ENCODE measurements at places on chromosomes 3 and 15.

DNA sequence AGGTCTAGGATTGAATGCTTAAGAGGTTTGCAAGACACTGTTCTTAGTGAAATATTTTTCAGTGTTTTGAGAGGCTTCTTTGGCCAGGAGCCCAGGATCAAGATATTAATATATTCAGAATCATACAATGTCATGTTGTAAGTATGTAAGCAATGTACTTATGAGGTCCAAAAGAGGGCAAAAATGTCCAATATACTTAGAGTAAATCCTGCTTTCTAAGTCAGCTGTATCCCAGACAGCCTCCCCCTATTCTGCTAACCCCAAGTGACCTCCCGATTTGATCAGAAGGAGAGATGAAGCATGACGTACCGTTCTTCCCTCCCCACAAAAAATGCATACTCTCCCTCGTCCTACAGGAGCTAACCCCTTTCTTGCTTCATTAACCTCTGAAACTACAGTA, 70.9 kb downstream of the CHAC1 start:
- no peak for DNase-seq

- DNase-seq, result no peak
Observed at GRCh38 chr15:56199038-56199437, 44.6 kb downstream of the RFX7 start.

GRCh38 chr3:138331143-138331894, 1.7 kb upstream of the NME9 start:
- no peak for DNase-seq

GRCh38 chr3:197880491-197881269, 69.3 kb upstream of the RPL35A start:
- no peak for DNase-seq

DNA sequence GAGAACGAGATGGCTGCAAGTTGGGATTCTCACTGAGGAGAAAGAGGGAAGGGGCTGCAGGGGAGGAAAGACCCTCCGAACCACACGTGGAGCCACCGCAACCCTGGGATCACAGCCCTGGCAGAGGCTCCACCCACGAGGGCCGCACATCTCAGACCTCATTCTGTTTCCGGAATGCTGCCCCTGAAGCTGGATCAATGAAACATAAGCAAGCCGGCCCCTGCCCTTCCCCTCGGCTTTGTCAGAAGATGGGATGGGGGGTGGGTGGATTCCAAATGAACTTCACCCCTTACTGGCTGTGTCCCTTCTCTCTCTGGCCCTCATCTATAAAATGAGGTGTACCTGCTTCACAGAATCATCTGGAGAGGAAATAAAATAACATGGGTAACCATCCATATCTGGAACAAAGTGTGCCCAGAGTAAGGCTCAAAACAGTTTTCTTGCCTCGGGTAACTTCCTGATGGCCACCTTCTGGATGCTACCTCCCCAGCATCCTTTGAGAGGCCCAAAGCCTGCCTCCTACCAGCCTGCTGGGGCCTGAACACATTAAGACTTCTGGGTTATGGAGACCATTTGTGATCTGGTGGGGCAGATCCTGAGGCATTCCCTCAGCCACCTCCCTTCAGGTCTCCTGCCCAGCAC, 4.6 kb upstream of the CCDC9B start:
- DNase-seq, result no peak

- DNase-seq, result no peak
Observed at GRCh38 chr3:151459358-151459757, 1.5 kb downstream of the IGSF10 start.

- DNase-seq, result no peak
Observed at GRCh38 chr3:45199837-45200648, 26.0 kb downstream of the TMEM158 start.

- DNase-seq, result no peak
Observed at GRCh38 chr3:29415482-29416223, 134.8 kb downstream of the RBMS3 start.

DNA sequence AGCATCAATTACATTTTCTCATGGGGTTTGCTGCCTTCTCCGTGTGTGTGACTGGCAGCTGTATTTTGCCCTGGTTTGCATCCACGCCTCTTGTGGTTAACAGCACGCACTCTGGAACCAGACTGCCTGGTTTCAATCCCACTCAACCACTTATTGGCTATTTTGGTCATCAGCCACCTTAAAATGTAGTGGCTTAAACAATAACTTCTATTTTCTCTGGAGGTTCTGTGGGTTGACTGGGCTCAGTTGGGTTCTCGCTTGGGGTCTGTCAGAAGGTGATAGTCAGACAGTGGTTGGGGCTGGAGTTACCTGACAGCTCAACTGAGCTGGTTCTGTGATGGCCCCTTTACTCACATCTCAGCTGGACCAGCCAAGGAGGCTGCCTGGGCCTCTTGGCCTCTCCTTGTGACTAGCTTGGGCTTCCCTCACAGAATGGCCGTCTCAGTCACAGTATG, 36.8 kb downstream of the EHD4 start:
- no peak for DNase-seq

GRCh38 chr3:39651993-39652739, 157.2 kb upstream of the MYRIP start:
- DNase-seq, result no peak

- DNase-seq, result no peak
Observed at GRCh38 chr3:183392186-183393034, 36.0 kb downstream of the MCF2L2 start.

GRCh38 chr3:65170390-65171042, 482.7 kb upstream of the ADAMTS9 start:
- DNase-seq, result no peak

GRCh38 chr3:172270557-172271166, 177.6 kb downstream of the GHSR start:
- no peak for DNase-seq

GRCh38 chr3:77256584-77257503, 216.9 kb downstream of the ROBO2 start:
- no peak for DNase-seq

DNA sequence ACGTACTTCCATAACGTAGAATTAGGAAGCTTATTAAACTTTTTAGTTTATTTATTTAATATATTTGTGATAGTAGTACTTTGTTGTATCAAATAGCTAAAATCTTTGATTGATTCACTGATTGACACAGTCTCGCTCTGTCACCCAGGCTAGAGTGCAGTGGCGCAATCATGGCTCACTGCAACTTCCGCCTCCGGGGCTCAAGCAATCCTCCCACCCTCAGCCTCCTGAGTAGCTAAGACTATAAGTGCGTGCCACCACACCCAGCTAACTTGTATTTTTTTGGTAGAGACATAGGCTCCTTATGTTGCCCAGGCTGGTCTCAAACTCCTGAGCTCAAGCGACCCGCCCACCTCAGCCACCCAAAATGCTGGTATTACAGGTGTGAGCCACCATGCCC, 5.7 kb downstream of the APH1B start:
- no peak for DNase-seq

- DNase-seq, result no peak
Observed at GRCh38 chr15:100918690-100919480, at the start of gene LRRK1. Gene LRRK1 (plus strand): TSS chr15:100919357. CDS start chr15:100924633, 5,276 bp downstream.

GRCh38 chr15:25947323-25948314, 84.5 kb upstream of the ATP10A start:
- no peak for DNase-seq

DNA sequence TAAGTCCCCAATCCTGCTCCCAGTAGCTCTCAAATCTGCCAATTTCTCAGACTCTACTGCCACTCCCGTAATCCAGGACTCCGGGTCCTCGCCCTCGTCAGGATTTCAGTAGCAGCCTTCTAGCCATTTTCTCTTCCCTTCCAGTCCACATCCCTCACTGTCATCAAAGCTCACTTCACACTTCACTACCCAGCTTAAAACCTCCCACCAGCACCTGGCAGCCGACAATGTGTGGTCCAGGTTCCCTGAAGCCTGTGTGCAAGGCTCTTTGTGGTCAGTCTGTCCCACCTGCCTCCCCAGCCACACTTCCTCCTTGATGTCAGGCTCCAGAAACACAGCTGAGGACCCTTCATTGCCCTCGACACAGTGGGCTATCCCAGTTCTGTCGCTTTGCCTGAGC, 304.5 kb upstream of the ROPN1 start:
- no peak for DNase-seq

DNA sequence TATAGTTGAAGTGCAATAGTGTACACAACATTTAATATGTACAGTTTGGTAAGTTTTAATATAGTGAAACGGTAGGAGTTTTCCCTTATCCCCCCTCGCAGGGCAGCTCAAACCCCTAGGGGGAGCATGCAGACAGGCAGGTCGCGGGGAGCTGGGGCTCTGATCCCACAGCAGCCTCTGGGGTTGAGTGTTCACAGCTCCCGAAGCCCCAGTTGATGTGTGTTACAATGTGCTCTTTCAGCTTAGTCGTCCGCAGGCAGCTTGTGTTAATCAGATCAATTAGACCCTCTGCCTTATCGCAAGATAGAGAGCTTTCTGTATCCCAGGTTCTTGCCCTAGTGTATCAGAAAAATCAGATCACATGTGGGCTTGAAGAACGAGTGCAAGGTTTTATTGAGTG, 143.1 kb upstream of the CHRNA7 start:
- DNase-seq, result no peak

- no peak for DNase-seq
Observed at GRCh38 chr3:64599651-64600050, 88.1 kb downstream of the ADAMTS9 start.

- no peak for DNase-seq
Observed at GRCh38 chr15:42632105-42632675, 56.8 kb downstream of the STARD9 start.

- no peak for DNase-seq
Observed at GRCh38 chr3:155131104-155131503, 51.0 kb downstream of the MME start.

- DNase-seq, result no peak
Observed at GRCh38 chr3:66494959-66495667, 5.7 kb downstream of the LRIG1 start.

DNA sequence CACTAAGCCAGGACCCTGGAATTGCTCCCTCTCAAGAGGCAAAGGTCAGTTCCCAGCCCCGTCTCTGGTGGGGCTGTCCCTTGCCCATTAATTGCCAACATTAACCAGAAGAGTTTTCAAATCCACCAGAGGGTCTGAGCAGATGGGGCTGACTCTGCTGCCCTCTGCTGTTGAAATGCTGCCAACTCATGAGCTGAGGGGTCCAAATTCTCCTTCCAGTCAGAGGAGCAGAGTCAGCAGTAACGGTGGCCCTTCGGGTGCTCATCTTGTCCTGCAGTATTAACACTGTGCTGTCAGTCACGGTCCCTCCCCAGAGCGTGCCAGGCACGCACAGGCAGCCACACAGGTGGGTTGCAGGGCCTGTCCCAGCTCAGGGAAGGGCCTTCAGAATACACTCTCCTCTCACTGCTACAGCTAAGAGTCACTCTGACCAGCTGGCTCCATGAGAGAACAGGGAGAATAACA, 10.7 kb upstream of the SPTBN5 start:
- DNase-seq, result peak; percentile 50

DNA sequence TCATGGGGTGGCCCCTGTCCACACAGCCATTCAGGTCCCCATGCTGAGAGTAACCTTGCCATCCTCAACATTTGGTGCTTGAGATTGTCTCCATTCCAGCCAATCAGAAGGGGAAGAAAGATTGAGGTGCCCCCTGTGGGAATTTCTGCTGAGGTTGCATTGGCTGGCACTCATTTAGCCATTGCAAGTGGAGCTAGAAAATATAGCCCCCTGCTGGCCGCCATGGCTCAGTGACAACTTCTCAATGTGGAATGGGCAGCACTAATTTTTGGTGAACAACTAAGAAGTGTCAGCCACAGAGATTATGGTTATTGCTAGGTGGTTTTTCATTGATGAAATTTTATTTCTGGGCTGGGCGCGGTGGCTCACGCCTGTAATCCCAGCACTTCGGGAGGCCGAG, 22.0 kb downstream of the COL6A6 start:
- no peak for DNase-seq

DNA sequence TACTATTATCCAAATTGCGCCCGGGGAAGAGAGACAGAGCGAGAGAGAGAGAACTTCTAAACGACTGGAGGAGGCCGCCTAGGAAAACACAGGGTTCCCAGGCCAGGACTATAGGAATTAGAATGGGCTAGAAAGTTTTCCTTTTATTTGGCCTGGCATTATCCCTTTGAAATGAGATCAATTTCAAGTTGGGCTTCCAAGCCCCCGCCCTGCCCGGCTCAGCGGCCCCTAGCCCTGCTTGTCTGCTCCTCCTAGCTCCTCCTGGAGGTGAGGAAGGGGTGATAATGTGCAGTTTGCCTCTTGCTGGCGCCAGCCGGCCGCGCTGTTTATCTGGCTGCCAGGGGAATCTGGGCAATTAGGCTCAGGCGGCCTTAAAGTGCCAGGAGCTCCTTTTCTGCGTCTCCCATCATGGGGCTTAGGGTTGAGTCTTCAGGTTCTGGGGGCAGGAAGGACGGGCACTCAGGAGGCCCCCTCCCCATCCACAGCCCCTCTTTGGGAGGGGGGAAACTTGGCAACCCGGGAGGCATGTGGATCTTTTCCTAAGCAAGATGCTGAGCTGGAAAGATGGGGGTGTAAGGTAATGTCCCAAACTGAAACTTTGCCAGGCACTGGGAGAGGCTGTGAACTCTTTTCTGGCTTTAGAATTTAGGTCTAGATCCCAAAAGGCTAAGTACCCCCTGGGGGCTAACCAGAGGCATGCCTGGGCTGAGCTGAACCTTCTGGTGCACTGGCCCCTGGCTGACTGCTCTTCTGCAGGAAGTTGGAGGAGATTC, 5.5 kb downstream of the SMAD6 start:
- no peak for DNase-seq

DNA sequence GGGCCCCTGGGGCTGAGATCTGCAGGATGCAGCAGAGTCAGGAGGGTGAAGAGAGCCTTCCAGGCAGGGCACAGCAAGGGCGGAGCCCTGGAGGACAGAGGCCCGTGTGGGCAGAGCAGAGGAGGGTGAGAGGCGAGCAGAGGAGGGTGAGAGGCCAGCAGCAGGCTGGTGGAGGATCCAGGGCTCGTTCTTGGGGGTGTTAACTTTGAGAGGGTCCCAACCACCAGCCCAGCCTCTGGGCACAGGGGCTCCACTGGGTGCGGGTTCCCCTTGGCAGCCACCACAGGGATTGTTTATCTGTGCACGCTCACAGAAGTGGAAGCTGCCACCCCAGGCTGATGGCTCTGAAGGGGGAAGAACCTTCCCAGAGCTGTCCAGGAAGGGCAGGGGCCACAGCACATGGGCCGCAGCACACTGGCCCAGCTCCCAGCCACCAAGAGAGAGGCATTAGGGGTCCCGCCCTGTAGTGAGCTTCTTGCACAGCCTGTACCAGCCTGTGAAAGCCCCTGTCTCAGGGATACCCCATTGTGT, 9.3 kb upstream of the PLXND1 start:
- no peak for DNase-seq

GRCh38 chr3:40073310-40074007, 236.0 kb upstream of the EIF1B start:
- no peak for DNase-seq

GRCh38 chr3:144831955-144832716, 860.5 kb downstream of the DIPK2A start:
- DNase-seq, result no peak

GRCh38 chr3:111493276-111493675, 48.7 kb upstream of the CD96 start:
- no peak for DNase-seq

GRCh38 chr15:91890614-91891013, 37.1 kb downstream of the SLCO3A1 start:
- no peak for DNase-seq

- DNase-seq, result no peak
Observed at GRCh38 chr3:81876826-81877225, 115.4 kb upstream of the GBE1 start.

Data from stimulated activated CD8-positive, alpha-beta memory T cell treated with anti-CD3 and anti-CD28 coated beads, Interleukin-7, amount 100 ng/mL, for 4 hours (primary cell).